Occipital lobe (tissue), 3 donors: ENCODE measurements at places on chromosomes 16 and 17. TPM values are rescaled to one million over a fixed set of nuclear protein-coding genes. Genes with fewer than 3 reads are reported as not detected.

The WWOX gene
- 20.9 TPM for total RNA-seq

GRCh38 chr16:74556375-74556922 is 50.5 kb downstream of the GLG1 start:
- no peak for DNase-seq

The TP53TG3D gene
- not detected for total RNA-seq

- no peak for DNase-seq
These were observed 77.5 kb upstream of the DYNLRB2 start for GRCh38 chr16:80463326-80463725.

DNA sequence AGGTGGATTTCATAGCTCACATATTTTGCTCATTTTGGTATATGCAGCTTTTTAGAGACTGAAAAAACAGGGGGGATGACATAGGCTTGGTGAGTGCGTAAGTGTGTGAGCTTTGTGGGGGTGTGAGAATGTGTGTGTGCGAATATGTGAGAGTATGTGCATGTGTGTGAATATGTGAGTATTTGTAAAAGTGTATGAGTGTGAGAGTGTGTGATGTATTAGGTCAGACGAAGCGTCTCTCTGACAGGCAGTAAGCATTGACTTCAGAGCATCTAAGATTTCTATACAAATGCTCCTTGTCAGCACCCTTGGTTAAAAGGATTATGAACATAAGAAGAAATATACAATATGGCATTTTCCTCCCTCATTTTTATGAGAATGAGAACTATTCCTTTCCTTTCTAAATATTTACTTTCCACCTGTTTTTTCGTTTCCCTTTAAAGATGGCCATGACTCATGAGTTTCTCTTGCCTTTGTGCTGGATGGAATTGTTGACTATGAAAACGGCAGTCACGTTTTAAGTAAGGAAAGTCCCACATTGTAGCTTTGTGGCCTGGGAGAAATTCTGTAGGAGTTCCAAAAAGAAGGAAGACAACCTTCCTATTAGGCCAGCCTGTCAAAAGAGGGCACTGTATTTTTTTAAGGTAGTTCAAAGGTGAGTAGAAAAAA is 276.4 kb downstream of the FOXL1 start:
- DNase-seq: no peak

GRCh38 chr16:68907781-68908181 is 64.5 kb downstream of the TANGO6 start:
- DNase-seq: no peak

- DNase-seq: no peak
These were observed 148.6 kb downstream of the SDK2 start for GRCh38 chr17:73495641-73496040.

The KCNJ12 gene
- 3.4 TPM for total RNA-seq

DNA sequence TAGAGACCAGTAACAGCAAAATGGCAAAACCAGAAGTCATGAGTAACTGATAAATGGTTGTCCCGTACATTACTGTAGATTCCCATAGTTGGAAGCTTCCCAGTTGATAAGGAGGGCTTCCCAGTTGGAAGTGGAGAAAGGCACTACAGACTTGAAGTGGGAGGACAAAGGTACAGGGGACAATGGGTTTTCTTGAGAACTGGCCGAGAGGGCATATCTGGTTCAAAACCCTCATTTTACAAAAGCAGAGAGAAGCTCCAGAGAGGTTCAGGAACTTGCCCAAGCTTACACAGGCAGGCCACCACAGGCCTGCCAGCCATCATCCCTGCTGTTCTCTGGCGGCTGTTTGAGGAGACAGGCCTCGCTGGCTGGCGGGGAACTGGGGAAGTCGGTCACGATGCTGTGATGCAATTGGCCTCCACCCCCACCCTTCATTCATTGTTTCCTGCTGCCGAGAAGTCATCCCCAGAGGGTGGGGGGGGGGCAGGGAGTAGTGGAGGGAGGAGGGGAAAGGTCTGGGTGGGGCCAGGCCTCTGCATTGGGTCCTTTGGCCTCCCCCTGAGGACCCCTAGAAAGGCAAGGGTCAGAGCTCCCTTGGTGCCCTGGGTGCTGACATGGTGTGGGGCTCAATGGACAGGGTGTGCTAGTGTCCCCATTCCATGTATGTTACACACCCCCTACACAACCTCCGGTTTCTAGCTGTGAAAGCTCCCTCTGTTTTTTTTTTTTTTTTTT is 3.0 kb downstream of the UBALD2 start:
- peak; percentile 69 for DNase-seq

DNA sequence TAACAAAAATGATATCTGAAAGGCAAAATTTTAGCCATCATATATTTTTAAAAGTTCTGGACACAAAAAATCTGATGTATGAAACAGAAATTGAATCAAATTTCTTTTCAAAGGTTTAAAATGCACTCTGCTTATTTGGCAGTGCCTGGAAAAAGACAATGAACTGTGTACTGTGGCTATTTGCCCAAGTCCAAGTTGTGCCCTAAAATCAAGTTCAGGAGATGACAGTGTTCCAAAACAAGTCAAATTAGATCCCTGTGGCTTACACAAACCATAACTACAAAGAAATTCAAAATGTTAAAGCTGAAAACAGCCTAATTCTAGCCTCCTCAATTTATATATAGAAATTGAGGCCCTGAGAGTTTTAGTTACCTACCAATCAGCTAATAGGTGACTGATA is 25.6 kb downstream of the CMC2 start:
- no peak for DNase-seq

DNA sequence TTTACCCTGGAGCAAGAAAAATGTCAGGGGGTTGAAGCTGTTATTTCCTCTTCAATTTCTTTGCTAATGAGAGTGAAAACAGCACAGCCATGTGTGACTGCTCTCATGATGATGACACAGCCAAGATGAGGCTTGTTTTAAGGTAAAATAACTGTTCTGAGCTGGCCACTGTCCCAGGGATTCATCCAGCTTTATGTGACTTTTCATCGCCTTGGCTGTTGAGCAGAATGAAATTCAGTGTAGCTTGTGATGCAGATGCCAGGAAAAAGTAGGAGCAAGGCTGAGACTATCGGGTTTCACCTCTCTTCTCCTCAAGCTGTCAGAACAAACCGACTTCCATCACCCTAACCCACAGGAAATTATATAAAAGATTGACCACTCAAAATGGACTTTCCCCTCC is 361.8 kb upstream of the CDH5 start:
- DNase-seq: no peak

DNA sequence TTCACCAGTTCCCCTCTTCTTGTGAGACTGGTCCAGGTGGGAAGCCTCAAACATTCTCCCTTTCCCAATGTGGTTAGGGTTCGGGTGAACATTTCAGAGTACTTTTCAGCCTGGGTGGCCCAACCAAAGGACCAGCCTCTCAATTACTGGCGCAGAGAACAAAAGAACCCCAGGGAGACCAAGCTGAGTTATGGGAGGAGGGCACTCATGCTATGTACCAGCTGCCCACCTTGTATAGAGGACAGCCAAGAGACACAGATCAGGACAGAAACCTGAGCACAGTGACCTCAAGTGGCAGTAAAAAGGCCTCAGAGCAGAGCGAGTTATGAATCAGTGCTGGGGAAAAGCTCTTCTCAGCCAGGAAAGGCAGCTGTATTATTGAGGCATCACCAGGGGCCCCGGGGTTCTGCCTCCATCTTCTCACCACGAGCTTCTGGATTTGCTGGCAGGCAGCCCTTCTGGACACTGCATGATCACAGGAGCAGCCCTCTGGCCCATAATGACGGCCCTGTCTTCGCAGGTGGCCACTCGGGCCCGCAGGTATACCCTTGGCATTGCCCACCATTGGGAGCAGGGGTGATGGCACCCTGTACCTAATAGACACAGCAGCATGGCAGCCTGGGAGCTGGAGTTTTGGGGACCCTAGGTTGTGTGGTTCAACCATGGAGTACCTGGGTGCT is 3.8 kb downstream of the G6PC3 start:
- no peak for DNase-seq

DNA sequence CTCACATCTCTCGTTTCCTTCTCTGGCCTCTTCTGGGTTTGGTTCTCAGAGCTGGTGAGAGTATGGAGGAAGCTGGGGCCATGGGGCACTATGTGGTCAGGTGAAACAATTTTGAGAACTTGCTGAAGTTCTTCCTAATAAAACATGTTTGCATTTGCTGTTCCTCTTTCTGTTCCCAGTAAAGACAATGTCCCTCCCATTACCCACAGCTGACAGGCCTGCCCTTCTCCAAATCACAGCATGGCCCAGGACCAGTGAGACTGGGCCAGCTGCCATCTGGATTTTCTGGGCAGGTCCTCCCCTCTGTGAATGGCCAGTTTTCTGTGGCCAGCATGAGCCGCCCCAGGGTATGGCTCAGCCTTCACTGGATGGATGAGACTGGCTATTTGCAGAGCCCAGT is at the start of gene CD300H:
Gene CD300H (minus strand): TSS at position 113 of the 400 bp plus-strand sequence.
- DNase-seq: no peak

The CES5A gene
- total RNA-seq: 0.16 TPM

DNA sequence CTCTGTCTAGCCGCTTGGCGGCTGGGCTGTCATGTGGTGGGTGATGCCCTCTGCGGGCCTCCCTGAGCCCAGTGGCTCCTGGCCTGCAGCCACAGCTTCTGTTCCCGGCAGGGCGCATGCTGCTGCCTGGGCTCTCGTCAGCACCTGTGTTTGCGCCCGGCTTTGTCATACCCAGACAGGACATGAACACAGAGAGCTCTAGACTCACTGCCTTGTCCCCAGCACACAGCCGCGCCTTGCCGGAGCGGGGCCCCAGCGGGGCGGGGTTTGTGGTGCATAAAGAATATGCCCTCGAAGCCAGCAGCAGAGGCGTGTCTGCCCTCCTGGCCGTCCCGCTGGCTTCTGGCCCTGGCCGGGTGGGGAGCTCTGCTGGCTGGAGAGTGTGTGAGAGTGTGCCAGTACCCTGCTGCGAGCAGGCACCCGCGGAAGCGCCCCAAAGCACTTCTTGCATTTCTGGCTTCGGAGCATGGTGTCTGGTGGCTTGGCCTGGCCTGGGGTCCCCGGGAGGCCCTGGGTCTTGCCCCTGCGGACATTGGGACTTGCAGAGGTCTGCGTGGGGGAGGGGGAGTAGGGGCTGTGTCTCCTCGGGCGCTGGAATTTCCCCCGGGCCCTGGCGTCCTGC is 14.4 kb downstream of the ASPSCR1 start:
- DNase-seq: no peak

The MT1G gene
- not detected for total RNA-seq

GRCh38 chr17:36004594-36005108 is 3.3 kb upstream of the CCL15 start:
- no peak for DNase-seq

- DNase-seq: no peak
These were observed 41.5 kb downstream of the USP22 start for GRCh38 chr17:21001111-21001812.

- DNase-seq: no peak
These were observed 10.4 kb upstream of the DYNLL2 start for GRCh38 chr17:58072862-58073261.

DNA sequence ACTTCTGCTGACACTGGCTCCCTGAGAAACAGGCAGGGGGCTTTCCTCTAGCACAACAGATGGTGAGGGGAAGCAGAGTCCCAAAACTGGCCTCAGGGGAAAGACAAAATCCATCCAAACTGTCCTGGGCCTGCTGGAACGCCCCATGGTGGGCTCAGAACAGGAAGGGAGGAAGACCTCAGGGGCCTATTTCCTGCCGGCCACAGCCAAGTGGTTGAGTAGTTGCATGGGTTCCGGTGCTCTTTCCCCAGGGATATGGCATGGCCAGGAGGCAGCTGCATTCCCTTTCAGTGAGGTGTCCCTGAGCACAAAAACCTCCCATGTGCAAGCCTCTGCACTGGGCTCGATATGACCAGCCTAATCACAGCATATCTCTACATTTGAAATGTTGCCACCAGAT is 303.0 kb upstream of the IRX5 start:
- DNase-seq: no peak

DNA sequence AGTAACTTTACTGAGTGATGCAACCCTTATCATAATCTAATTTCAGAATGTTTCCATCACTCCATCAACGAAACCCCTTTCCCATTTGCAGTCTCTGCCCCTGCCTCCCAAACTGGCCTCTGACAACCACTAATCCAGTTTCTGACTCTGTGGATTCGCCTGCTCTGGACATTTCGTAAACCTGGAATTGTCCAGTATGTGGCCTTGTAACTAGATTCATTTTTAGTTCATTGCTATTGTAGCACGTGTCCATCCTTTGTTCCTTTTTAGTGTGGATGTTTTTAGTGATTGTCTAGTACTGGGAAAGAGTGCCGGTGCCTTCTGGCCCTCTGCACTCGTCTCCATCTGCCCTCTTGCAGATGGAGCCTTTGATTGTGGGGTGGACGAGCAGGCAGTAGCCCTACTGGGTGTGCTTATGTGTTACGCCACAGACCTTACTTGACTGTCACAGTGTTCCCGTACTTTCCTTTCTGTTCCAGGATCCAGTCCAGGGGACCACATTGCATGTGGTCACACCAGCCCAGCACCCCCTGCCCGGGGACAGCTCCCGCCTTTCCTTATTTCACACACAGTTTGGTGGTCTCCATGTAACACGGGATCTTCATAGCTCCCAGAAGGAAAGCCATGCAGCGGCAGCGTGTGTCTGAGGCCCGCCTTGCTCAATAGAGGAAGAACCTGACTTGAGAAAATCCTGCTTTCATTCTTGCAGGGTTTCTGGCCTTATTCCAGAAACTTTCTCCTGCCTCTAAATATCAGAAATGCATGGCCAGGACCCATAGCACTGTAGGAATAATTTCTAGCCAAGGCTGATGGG is 8.8 kb downstream of the KIAA0513 start:
- DNase-seq: no peak

The HSPB9 gene
- not detected for total RNA-seq

DNA sequence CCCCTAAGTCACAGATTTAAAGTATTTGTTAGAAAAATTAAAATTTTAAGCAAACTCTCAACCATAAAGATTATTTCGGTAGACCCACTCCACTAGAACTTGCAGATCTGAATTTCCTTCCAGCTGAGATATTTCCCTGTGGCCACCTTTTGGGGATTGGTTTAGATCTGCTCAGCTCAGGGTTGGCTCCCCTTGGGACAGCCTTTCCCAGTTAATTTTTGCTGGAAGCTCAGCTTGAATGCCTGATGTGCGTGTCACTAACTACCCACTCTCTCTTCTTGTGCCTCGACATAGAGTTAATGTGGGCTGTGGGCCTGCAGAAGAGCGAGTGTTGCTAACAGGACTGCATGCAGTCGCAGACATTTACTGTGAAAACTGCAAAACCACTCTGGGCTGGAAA is 57.6 kb downstream of the YPEL2 start:
- no peak for DNase-seq

DNA sequence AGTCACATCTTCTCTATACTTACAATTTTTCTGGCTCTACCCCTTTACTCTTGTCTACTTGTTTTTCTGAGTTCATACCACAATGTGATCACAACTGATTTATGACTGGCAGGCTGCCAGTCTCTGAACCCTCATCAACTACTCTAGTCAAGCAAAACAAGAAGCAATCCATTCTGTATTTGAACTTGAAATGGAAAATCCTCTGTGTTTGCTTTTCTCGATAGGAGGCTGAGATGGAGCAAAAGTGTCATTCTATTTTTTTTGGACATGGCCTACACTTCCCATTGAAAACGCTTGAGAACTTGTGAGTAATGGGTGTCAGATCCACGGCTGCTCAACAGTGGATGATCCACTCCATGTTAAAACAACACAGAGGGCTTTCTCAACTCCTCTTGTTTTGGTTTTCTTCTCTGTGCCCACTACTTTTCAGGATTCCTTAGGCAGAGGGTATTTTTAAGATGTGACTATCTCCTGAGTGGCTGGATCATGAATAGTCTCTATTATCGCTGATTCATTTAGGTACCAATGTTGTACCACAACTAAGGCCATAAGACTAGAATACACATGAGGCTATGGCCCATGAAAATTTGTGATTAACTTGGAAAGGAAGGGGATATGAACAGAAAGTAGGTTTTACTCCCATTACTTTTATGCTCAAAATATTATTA is 11.7 kb downstream of the TMEM100 start:
- DNase-seq: no peak

The CYB5B gene
- 45.4 TPM for total RNA-seq

- no peak for DNase-seq
These were observed 42.0 kb downstream of the PITPNM3 start for GRCh38 chr17:6514371-6514770.
